ENCODE measurements at places on chromosomes 3 and 15. TPM values are rescaled to one million over a fixed set of nuclear protein-coding genes. Genes with fewer than 3 reads are reported as not detected.

DNA sequence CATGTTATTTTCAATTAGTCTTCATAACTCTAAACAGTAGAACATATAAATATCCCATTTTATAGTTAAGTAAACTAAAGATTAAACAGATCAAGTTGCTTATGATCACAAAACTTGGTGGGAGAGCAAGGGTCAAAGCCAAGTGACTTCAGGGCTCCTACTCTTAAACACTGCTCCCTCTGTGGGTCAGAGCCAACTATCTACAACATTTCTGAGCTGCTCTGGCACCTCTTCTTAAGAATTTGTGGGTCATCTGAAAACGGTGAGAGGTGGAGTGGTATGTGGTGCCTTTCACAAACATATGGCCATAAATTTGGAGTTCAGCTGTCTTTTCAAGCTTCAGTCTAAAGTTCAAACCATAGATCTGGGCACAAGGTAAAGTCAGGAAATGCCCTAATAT is 10.9 kb downstream of the ATG3 start:
- DNase-seq: no peak

DNA sequence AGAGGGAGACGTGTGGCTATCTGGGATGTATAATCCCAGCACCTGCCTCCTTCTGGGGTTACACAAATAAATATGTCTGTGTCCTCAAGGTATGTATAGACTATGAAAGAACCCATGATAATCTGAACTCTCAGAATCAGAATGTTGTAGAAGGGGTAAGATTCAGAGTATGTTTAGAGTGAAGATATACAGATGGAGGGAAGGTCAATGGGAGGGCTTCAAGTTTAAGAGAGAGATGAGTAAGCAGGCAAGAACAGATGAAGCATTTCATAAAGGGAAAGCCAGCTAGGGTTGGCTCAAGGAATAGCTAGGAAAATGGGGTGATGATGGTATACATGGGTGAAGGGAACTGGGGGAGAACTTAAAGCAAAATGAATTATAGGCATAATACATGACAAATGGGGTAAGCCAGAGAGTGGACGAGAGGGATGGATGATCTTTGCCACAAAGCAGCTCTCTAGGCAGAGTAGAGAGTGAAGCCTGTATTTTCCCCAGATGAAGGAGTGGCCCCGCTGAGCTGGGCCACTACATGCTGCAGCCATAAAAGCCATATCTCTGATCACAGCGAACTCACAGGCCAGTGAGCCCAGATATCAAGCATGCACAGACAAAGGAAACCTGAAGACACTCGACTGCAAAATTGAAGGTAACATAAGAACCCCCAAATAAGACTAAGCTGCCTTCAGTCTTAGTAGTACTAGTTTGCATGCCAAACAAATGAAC is 15.9 kb upstream of the ZBTB38 start:
- no peak for DNase-seq

DNA sequence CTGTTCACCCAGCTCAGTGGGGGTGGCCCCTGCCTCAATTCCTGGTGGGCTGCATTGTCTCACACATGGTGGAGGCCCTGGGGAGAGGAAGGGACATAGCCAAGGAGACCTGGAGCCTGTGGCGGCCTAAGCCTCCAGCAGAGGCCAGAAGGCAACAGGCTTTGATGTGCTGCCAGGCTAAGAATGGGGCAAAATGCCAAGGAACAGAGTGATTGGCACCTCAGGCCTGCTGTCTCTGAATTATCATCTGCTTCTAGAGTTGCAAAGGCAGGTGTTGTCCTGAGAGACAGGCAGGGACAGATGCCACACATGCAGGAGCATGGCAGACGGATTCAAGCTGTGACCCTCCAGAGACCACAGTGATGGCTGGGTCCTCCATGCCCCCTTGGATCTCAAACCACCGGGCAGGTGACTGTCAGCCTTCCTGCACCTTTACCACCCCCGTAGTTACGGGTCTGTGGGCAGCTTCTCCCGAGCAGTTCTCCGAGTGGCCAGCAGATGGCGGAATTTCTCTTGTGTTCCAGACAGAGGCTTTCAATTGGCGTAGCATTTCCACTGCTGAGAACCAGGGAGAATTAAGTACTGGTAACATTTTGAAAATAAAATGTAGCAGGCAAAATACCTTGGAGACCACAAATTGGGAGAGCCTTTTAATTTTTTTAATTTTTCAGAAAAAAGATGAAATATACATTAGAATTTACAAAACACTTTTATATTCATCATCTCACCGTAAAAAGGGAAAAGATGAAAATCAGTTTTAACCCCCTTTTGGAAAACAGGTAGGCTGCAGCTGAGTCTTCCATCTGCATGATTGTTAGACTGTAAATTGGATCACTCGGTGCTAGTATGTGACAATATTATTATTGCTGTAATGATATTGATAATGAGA is 525.5 kb upstream of the CFAP20DC start:
- peak; percentile 88 for DNase-seq

DNA sequence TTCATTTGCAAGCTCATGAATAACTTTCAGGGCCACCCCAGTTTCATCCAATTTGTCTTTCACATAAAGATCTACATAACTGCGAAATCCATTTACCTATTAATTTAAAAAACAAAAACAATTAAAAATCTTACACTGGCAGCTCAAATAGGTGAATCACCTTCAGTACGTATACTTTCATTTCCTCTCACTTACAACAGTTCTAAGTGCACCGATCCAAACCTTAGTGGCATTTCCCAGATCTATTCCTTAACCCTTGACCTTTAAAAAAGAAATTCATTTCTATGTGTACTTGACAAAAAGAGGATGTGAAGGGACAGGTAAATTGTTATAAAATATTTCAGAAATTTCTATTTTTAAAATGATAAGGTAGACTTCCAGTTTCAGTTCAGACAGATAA is 30.8 kb downstream of the TOP2B start:
- no peak for DNase-seq

DNA sequence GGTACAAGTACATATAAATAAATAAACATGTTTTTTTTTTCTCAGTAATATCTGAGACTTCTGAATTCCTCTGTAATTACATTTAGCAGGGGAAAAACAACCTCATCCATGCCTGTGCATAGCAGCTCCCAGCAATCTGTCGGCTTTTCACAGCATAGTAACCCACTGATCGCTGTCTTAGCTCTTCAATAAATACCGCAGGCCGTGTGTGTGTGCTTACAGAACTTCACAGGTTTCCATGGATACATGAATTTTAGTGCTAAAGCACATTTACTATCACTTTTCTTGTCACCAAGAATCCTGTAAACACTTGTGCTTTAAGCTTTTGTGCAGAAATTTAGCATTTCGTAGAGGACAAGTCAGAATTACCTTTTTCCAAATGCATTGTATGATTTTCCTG is 4.0 kb upstream of the PLAAT1 start:
- DNase-seq: no peak

The TUSC7 gene
- not detected for polyA plus RNA-seq

The GOLGA8Q gene
- polyA plus RNA-seq: 2.2 TPM

The MUC20 gene
- polyA plus RNA-seq: 8.9 TPM

Data from left lung (tissue), 14 donors.